ENCODE measurements at places on chromosomes 3 and 15.

- no peak for DNase-seq
These were observed 68.5 kb downstream of the CHSY1 start for GRCh38 chr15:101183226-101183930.

DNA sequence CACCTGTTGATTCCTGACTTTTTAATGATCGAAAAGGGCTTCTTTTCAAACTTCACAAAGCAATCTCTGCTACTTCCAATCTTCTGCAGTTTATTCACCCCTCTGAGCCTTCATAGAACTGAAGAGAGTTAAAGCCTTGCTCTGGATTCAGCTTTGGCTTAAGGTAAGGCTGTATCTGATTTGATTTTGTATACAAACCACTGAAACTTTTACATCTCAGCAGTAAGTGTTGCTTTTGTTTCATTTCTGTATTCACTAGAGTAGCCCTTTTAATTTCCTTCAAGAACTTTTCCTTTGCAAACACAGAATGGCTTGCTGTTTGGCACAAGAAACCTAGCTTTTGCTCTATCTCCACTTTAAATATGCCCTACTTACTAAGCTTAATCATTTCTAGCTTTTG, 1193.0 kb upstream of the GBE1 start:
- DNase-seq, result no peak

- no peak for DNase-seq
These were observed 457.0 kb upstream of the ONECUT1 start for GRCh38 chr15:53247041-53247708.

DNA sequence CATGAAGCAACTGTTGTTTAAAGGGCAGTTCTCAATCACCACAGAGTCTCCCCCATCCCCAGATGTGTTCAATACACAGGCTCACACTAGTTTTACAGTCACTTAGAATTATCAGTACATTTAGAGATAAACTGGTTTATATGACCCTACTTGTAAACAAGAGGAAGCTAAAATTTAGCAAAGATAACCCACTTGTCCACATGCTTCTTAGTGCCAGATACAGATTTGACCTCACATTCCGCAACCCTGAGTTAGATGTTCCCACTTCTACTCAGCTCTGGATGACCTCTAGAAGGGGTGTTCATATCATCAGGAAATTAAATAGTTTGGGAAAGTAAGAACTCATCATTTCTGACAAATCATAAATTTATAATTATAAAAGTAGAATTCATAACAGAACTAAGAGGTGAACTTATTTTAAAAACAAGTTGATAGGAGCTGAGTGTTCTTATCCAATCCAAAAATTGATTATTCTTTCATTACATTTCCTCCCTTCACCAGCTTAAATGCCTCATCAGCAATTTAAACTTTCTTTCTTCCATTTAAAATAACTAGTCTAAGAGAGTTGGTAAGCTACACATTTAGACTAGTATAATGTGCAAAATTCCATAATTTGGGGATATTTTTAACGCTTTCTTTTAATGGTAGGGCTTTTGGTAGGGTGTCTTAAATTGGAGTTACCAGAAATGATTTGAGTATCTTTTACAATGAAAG, 131.2 kb downstream of the FBN1 start:
- DNase-seq, result no peak

DNA sequence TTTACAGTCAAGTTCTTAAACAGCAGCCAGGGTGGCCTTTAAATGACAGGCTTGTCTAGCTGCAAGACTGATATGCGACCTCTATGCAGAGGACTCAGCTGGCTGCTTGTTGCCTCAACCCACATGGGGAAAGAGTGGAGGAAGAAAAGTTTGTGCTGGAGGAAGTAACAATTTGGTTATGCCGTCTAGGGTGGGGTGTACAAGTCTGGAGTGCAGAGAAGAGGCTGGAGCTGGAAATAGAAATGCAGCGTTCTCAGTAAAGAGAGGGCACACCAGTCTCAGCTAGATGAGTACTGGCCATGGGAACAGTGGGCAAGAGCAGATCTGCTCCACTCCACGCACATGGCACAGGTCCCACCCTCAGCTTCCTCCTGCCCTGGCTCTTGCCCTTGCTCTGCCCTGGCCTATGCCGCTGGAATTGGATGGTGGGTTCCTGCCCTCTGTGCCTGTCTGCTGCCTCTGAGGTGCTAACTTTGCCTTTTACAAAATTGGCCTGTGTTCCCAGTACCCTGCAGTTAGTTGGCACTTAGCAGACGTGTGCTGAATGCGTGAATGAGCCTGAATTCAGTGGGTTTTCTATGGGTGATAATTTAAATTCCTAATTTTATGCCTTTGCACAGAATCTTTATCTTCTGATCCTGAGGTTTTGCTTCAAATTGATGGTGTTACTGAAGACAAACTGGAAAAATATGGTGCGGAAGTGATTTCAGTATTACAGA, 59.7 kb upstream of the FURIN start:
- no peak for DNase-seq

DNA sequence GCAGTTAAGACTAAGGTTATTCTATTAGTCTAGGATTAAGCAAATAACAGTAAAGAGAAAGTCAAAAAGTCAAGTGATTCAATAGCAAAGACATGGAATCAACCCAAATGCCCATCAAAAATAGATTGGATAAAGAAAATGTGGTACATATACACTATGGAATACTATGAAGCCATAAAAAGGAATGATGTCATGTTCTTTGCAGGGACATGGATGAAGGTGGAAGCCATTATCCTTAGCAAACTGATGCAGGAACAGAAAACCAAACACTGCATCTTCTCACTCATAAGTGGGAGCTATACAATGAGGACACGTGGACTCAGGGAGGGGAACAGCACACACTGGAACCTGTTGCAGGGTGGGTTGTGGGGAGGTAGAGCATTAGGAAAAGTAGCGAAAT, 29.0 kb downstream of the UNC13C start:
- no peak for DNase-seq

DNA sequence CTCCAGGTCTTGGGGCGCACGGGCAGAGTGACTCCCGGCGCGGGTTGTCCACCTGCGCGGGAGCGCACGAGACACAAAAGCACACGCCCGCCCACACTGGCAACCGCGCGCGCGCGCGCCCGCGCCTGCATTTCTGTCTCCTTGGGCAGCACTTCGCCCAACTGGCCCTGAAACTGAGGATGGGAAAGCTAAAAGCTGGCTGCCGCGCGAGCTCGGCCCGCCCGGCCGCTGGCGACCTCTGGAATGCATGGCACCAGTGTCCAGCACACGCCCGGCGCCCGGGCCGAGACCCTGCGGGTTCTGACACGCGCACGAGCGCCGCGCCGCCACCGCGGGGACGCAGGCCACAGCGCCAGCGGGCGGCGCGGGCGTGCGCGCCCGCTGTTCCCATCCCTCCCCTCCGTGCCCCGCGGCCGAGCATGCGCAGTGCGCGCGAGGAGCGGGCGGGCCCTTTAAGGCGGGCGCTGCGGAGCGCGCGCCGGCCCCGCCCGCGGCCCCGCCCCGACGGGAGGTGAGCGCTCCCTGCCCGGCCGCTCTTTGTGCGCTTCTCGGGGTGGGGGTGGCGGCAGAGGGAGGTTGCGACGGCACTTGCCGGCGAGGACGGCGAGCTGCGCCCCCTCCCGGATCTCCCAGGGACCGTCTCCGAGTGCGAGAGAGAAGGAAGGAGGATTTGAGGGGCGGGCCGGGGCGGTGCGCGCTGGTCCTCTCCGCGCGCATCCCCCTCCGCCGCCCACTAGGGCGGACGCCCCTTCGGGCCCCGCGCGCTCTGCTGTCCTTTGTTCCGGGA, 1.0 kb upstream of the MEX3B start:
- peak; percentile 73 for DNase-seq

- DNase-seq, result peak; percentile 25
These were observed 642 bp downstream of the SCAP start for GRCh38 chr3:47475029-47475569.

DNA sequence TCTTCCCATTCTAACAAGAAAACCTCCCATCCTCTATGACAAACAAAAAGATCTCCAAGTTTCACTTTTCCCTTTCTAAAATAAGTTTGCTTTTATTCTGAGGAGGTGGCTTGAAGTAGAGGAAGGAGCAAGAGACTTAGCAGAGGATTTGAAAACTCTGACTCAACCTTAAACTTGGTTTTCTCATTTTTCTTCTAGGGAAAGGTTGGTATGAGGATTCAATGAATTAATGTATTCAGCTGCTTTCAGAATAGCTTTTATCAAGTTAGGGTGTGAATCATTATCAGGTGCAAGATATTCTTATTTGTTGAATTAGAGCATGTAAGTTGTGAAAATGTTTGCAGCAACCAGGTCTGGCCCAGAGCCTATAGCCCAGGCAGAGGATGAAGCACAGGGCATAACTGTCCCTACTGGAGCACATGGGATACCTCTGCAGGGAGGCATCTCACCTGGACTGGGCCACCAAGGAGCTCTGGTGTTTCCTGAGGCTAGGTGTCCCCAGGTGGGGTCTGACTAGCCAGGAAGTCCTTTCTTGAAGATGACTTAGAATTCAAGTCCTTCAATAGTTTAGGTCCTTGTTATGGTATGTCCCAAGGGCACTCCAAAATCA, 42.3 kb downstream of the SATB1 start:
- no peak for DNase-seq
